Adipocyte (in vitro differentiated cells): ENCODE measurements at places on chromosomes 1 and 21.
A peak's percentile ranks its signal among the peaks of the same experiment; 100 is the strongest.

DNA sequence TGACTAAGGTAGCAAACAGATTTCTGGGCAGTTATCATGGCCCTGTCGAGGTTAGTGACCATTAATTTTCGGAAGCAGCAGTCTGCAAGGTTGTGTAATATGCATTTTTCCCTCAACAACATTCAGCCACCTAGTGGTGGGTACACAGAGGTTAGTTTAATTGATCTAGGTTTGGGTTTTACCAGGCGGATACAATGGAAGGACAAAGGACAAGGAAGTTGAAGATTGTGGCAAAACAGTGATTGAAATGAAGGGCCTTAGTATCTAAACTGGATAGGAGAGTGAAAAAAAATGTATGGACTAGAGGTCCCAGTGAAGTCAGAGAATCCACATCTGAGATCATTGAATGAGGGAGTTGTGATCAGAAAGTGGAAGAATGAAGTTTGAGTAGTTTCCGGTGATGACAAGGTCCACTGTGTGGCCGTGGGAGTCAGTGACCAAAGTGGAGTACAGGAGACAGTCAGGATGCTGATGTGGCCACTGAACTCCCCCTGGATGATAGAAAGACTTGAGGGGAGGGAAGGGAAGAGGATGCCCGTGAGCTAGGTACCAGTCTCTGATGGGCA, 2.8 kb downstream of the ARMH1 start:
- peak; percentile 42 for DNase-seq

- DNase-seq, result no peak
Observed at GRCh38 chr1:14061722-14062121, 361.7 kb downstream of the PRDM2 start.

DNA sequence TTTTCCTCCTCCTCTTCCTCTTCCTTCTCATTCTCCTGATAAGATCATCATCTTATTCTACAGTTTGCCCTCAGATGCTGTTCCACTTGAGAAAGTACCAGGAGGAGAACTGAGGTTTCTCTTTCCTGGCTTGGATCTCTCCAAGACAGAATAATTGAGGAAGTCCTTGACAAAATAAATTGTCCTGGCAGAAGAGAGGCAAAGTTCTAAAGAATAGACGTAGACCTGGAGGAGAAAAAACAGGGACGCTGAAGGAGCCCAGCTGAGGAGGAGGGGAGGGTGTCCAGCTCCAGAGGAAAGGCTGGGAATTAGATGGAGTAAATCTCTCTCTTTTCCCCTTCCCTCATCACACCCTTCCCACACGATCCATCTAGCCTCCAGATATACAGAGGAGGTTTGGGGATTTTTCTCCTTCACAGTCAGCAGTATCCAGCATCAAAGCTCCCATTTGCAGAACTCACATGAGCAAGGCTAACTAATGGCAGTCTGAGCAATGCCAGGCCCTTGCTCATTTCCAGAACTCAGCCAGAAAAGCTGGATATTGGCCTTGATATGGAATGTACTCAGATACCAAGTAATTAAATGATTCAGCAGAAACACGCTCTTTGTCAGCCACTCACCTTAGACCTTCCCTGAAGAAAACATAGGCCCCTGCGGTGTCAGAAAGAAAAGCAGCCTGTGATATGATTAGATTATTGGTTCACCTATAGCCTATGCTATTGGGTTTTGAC, 5.1 kb upstream of the GNG12 start:
- DNase-seq, result peak; percentile 24

- DNase-seq, result peak; percentile 50
Observed at GRCh38 chr1:178371933-178372388, 124.8 kb downstream of the CLEC20A start.

GRCh38 chr1:219847215-219847855, 81.0 kb downstream of the SLC30A10 start:
- DNase-seq, result no peak

DNA sequence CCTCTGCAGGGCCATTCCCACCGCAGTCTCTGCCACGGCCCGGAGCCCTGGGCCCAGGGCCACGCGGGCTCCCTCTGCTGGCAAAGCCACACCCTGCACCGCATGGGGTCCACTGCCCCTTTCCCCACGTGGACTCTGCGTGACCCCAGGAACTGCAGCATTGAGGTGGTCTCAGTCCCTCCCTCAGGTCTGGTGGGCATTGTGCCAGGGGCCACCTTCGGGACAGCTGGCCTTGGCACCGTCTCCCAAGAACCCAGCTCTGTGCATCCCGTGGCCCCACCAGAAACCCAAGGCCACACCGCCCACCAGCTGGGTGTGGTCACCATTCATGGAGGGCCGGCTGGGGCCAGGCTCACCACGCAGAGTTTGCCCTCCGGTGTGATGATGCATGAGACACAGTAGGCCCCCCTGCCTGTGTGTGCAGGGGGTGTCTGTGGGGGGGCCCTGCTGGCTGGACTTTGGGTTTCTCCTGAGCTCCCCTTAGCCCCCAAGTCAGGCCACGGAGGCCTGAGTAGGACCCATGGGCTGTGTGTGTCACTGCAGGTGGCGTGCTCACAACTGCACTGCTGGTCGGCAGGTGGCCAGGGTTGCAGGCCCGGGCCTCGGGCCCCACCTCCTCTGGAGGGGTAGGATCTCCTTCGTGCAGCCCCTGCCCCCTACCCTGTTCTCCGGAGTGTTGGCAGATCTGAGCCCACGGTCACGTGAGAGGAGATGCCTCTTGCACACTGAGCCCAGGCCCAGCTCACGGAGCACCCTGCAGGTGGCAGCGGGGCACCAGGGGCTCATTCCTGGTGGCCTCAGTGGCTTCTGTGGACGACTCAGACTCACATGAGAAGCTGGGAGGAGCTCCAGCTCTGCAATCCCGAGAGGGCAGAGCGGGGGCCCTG, 5.8 kb downstream of the VWA1 start:
- DNase-seq, result peak; percentile 65

DNA sequence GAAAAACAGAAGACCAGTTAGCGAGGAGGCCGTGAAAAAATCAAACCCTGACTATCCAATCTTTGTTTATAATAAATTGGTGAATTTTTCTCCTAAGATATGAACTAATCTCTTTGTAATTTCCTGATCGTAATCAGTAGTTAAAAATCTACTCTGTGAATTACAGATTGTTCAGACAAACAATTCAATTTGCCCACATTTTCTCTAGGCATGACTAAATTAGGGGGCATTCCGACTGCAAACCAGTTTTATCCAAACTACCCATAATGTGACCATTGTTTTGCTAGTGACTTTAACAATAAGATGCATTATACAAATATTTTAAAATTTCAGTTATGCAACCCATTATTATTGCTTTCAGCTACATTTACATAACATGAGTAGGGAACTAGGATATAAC, 546.9 kb upstream of the ADAMTS5 start:
- DNase-seq, result no peak

- DNase-seq, result peak; percentile 67
Observed at GRCh38 chr1:226606311-226607267, 58.0 kb downstream of the STUM start.

GRCh38 chr1:2563205-2563604, 7.0 kb downstream of the TNFRSF14 start:
- DNase-seq, result no peak

GRCh38 chr21:45974073-45975019, 7.2 kb upstream of the COL6A1 start:
- DNase-seq, result peak; percentile 79

DNA sequence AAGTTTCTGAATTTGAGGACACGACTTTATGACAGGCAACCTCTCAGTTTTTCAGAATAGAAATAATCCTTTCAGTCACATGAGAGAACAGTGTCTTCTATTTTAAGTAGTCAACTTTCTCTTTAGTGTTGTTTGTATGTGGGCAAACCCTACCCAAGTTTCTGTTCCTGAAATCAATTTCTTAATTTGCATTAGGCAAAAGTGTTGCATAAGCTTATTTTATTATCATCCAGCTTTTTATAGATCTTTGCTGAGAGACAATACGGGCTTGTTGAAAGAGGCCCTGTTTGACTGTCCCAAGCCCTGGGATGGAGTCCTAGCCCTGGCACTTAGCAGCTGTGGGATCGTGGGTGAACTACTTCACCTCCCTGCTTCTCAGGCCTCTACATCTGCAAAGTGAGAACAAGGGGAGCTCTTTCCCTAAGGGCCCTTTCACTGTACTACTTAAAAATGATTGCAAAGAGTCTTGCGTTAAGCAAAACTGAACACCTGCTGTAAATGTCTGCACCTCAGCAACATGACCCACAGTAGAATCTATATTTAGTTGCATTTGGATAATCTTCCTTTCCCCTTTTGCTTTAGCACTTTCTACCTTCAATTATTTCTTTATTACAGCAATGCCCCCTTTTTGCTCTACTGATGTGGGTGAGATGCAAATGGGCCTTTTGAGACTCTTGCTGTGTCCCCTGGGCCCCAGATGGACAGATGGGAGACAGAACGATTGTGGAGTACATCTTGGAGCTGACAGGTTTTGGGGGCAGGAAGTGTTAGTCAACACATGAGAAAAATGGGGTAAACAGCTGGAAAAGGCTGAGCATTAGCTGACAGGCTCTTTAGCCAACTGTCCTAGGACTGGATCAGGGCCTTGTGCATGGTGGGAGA, 41.0 kb upstream of the SCAF4 start:
- DNase-seq, result no peak

DNA sequence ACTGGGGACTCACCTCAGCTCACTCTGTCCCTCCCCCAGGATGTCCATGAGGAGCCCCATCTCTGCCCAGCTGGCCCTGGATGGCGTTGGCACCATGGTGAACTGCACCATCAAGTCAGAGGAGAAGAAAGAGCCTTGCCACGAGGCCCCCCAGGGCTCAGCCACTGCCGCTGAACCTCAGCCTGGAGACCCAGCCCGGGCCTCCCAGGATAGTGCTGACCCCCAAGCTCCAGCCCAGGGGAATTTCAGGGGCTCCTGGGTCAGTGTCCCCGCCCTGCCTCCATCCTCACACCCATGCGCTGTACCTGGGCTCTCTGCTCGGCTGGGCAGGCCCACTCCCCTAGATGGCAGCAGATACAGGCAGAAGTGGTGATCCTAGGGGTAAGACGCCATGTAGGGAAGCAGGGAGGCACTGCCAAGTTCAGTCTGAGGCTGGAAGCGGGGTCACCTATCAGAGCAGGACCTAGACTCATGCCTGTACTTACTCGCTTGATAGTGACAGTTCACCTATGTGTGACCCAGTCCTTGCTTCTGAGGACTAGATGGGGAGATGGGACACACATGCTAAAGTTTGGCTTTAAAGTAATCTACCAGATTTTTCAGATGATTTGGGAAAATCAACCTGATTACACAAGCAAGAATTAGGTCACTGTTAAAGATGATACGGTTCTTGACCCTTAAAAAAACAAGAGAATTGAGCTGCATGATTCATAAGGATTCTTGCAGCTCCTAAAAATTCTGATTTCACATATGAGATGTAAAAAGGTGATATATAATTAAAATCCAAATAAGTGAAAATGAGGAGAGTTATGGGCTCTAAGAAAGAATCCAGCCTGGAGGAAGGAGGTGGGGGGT, 38.7 kb downstream of the ETNK2 start:
- DNase-seq, result no peak
